GM13977 (cell line): ENCODE measurements at places on chromosomes 1 and 21.

GRCh38 chr1:82034812-82035211 is 234.1 kb downstream of the ADGRL2 start:
- no peak for DNase-seq

DNA sequence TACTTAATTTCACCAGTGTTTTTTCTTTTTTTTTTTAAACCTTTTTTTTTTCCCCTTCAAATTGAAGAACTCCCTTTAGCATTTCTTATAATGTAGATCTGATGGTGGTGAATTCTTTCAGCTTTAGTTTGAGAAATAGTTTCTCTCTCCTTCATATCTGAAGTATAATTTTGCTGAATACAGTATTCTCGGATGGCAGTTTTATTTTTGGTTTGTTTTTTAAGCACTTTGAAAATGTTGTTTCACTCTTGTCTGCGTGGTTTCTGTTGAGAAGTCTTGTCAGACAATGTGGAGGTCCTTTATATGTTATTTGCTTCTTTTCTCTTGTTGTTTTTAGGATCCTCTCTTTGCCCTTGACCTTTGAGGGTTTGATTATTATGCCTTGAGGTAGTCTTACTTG is 135.1 kb downstream of the RPS6KC1 start:
- DNase-seq = no peak

DNA sequence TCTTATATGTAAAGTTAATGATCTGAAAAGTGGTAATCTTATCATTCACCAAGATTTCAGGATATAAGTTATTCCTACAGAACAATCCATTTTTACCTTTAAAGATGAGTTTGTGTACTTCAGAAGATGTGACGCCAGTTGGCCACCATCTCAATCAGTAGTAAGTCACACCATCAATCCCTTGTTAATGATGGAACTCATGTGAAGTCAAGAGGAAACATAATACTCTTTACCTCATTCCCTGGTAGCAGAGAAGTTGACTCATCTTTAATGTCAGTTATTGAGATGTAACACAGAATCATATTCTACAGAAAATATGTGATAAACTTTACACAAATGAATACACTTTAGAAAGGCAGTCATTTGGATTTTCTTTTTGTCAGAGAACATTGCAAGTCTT is 38.2 kb downstream of the MRPL39 start:
- DNase-seq = no peak

- DNase-seq = no peak
Observed at GRCh38 chr1:1988061-1988945, 15.3 kb downstream of the CFAP74 start.

GRCh38 chr1:100383743-100384405 is 31.6 kb downstream of the CDC14A start:
- no peak for DNase-seq
